ENCODE measurements at places on chromosomes 4 and X. TPM values are rescaled to one million over a fixed set of nuclear protein-coding genes. Genes with fewer than 3 reads are reported as not detected.

The CTAG2 gene
- total RNA-seq: not detected

The HCFC1 gene
- 21.5 TPM for total RNA-seq

DNA sequence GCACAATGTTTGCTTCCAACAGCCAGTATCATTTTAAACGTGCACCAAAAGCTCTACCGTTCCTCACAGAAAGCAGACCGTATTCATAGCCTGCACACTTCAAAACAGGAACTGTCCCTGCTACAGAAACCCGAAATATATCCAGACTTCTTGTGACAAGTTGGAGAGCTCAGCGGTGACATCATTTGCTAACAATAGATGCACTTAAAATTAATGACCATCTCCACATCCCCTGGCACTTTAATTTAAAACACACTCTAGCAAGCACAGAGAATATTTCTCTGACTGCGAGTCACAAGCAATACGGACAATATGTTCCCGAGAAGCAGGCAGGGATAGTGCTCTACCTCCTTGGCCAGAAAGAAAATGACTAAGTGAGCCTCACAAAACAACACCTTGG is 2.5 kb downstream of the NYX start:
- DNase-seq: no peak

- no peak for DNase-seq
Observed at GRCh38 chrX:22541926-22542325, 269.2 kb downstream of the CBLL2 start.

- no peak for DNase-seq
Observed at GRCh38 chr4:156594624-156595023, 377.0 kb downstream of the PDGFC start.
